ENCODE measurements at places on chromosomes 12 and 14.
A peak's percentile ranks its signal among the peaks of the same experiment; 100 is the strongest.

GRCh38 chr12:23204933-23205778 lies 580.2 kb downstream of the ETNK1 start:
- peak; percentile 23 for DNase-seq

DNA sequence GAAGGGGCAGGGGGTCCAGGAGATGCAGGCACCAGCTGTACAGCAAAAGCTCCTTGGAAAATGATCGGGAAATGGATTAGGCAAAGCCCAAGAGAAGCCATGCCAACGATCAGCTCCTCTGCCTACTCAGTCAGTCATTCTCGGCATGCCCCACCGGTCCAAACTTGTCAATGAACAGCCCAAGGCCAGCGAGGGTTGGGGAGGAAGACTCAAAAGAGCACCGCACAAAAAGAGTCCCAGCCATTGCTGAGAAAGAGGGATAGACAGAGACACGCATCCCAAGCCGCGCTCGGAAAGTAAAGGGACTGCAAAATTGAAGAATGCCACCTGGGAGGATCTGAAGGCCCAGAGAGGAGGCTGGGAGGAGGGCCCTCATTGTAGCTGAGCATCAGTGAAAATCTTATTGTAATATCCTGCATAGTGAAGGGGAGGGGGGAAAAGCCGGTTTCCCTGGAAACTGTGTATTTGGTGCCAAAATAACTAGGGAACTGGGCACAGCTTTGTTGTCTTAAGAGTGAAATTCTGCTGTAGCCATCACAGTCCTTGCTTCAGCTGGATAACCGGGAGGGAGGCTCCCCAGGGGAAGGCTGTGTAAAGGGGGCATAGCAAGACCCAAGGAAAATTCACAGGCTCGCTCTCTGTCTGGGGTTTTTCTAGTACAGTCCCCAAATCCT lies 4.7 kb downstream of the KDM2B start:
- no peak for DNase-seq

- DNase-seq, result no peak
These were observed 286.5 kb downstream of the SOX5 start for GRCh38 chr12:23662966-23663365.

- DNase-seq, result no peak
These were observed 18.6 kb downstream of the BRF1 start for GRCh38 chr14:105282098-105282725.

DNA sequence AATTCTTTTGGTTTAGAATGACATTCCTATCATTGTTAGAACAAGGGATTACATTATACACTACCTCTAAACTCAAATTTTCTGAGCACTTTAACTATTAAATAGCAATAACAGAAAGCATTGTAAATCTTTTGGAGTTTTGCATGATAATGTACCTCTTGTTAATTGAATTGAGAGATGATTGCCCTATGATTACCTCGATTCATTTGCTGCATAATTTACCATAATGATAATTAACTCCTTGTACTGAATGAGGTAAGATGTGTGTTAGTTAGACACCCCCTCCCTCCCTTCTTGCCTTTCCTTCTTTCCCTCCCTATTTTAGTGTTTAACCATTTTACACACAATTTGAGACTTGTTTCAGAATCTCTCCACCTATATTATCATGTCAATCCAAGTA lies 469.2 kb downstream of the DIO2 start:
- DNase-seq, result no peak

DNA sequence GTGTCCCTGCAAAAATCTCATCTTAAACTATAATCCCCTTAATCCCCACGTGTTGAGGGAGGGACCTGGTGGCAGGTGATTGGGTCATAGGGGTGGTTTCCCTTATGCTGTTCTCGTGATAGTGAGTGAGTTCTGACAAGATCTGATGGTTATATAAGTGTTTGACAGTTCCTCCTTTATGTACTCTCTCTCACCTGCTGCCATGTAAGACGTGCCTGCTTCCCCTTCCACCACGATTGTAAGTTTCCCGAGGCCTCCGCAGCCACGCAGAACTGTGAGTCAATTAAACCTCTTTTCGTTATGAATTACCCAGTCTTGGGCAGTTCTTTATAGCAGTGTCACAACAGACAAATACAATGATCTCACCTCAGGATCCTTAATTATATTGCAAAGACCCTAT lies 45.2 kb upstream of the MAP1LC3B2 start:
- DNase-seq, result no peak

- no peak for DNase-seq
These were observed 337 bp downstream of the KRT74 start for GRCh38 chr12:52573306-52573705.

DNA sequence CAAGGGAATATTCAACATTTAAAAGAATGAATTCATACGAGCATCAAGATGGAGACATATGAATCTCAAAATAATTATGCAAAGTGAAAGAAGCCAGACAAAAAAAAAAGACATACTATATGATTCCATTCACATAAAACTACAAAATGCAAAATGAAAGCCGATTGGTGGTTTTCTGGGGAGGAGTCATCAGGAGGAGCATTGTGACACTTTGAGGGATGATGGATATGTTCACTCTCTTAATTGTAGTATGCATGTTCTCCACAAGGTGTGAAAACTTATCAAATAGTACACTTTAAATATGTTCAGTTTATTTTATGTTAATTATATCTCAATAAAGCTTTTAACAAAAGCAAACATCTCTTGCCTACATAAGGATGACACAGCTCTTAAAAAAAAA lies 13.5 kb downstream of the OLR1 start:
- no peak for DNase-seq

DNA sequence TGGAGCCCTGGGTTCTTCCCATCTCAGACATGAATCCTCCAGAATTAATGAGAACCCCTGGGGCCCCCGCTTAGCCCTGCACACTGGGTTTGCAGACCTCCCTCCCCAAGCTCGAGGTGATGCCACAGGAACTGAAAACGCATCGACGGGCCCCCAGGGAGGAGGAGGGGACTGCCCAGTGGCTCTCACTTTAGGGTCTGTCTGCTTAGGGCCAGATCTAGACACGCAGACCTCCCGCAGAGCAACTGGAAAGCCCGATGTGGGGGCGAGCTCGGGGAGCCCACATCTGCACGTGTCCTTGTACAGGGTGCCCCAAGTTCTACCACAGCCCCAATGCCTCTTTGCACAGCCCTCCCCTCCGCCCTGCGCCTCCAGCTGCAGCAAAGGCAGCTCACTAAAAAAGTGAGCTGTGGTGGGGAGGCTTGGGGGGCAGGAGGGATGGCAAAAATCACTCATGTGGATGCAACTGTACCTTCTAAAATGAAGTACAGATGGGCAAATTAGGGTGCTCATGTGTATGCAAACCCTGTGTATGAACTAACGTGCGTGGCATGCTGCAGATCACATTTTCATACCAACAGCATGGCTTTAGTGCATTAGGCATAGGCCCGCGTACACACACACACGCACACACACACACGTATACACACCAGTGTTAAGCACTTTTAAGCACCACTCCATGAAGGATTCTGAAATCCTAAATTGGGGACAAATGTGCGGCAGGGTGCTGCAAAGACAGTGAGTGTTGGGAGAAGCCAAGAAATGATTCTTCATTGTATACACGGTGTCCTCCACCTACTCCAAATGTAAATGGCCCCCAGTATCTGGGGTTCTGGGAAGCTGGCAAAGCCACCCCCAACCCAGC lies 99.9 kb upstream of the MAP1LC3B2 start:
- DNase-seq, result no peak

All from AG09309 (cell line).